ENCODE measurements at places on chromosomes 12 and 14.
A peak's percentile ranks its signal among the peaks of the same experiment; 100 is the strongest.

DNA sequence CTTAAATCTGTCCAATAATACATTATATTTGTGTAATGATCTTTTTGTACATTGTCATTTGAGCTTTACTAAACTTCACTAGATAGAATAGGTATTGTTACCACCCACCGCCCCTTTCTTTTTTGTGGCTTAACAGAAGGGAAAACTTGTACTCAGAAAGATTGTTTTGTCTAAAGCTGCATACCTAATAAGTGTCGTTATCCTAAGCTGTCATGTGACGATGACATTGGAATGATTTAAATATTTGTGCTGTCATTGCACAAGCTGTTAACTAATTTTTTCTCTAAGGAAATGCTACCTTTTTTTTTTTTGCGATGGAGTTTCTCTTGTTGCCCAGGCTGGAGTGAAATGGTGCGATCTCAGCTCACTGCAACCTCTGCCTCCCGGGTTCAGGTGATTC lies 3.6 kb downstream of the DIP2B start:
- DNase-seq: no peak

DNA sequence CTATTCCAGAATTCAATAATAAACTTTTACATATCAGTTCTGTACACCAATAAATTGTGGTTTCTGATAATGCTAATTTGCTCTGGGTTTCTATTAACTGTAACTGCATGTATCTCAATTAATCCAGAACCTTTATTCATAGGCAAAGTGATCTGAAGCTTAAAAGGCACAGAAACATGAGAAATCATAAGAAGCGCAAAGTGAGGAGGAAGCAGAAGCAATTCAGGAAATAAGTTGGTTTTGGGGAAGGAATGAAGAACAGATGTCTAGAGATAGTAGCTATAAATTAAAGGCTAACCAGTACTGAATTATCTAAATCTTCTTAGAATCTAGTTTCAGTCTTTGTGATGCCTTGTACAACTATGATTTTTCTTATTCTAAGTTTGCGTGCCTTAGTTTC lies 24.6 kb downstream of the KERA start:
- no peak for DNase-seq

GRCh38 chr12:100706033-100706432 lies 88.5 kb upstream of the ANO4 start:
- peak; percentile 46 for DNase-seq

DNA sequence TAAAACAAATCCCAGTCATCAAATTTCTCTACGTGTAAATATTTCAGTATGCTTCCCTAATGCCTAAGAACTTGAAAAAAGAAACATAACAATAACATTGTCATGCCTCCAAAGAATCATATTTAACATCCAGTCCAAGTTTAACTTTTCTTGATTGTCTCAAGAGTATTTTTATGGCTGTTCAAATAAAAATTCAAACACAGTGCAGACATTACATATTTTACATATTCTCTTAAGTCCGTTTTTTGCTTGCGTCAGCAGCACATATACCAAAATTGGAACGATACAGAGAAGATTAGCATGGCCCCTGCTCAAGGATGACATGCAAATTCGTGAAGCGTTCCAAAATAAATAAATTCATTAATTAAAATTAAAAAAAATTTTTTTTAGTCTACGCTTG lies 23.3 kb upstream of the EEA1 start:
- no peak for DNase-seq

DNA sequence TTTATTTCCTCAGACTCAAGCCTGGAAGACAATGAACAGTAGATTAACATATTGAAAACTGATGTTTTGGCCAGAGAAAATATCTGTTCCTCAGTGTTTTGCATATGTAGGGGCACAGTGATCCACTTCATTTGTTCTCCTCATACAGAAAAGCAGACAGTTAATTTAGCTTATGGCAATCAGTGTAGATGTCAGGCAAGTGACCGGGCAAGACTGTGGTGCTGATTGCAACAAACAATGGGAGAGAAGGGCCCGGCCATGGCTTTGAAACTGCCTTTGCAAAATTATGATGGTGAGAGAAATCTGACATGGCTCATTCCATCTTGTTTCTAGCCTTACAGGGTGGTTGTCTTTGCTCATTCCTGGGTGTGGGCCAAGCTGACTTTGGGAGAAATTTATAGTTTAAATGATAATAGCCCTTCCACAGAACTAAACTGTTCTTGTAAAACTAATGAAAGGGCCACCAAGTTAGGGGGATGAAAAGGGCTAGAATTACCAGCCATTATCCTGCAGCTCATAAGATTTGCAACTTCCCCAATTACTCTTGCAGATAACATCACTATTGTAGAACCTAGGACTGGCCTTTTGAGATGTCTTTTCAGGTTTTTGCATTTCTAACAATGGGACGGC lies 220.3 kb downstream of the KTN1 start:
- DNase-seq: no peak

- DNase-seq: no peak
Measured at GRCh38 chr14:33430414-33431035, 491.8 kb downstream of the NPAS3 start.

DNA sequence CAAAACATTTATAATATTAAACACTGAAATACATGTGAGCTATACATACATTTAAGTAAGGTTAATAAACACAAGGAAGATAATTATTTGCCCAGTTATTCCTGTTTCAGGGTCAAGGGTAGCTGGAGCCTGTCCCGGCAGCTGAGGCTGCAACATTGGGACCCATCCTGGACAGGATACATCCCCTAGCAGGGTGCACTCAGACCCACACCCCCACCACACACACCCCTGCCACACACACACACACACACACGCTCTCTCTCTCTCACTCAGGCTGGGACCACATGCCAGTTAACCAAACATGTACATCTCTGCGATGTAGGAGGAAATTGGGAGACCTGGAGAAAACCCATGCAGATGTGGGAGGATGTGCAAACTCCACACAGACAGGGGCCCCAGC lies 112.6 kb upstream of the TMCC3 start:
- no peak for DNase-seq

DNA sequence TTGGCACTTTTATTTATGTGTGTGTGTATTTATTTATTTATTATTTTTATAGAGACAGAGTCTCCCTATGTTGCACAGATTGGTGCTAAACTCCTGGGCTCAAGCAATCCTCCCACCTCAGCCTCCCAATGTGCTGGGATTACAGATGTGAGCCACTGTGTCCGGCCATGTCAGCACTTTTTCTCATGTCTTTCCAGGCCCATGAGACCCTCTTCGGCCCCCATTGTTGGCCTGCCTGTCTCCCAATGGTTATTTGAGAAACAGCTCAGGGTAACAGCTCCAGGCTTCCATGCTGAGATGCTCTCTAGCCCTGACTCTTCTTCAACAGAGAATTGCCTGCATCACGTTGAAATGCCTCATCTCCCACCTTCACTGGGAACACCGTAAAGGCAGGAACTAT lies 34.4 kb downstream of the TMEM30B start:
- DNase-seq: no peak

- no peak for DNase-seq
Measured at GRCh38 chr12:85036733-85037132, 582 bp downstream of the LRRIQ1 start.

DNA sequence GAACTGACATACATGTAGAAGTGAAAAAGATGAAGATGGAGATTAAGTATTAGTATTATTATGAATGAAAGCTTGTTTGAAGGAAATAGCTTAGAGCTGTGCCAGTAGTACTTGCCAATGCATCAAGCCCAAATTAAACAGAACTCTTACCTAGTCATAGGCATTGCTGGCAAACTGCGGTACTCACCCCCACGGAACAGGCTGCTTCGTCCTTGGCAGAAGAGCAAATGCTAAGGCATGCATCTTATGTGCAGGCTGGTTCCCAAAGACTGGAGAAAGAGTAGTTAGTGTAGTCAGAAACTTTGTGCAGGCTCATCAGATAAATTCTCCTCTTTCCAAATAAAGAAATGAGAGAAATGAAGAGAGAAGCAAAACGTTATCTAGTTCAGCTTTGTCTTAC lies 134.8 kb downstream of the CCDC59 start:
- DNase-seq: no peak

DNA sequence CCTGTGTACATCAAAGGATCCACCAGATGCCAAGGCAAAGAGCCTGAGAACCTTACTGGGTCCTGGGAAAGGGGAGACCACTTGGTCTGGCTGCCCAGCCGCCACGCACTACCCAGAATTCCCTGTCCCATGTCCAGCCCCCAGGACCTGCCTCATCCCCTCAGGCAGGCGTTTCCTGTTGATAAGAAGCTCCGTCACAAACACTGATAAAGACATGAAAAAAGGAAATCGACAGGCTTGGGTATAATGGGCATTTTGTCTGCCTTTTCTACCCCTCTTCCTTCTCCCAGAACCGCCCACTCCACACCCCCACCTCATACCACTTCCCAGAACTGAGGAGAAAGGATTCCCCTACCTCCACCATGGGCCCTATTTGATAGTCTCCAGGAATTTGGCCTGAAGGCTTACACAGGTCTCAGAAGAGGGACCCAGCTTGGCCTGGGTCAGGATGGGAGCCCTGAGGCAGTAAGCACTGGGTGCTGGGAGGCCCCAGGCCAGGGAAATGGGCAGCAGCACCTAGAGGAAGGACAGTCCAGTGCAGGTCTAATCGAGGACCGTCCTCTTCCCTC lies 18.8 kb downstream of the ACVRL1 start:
- DNase-seq: no peak

DNA sequence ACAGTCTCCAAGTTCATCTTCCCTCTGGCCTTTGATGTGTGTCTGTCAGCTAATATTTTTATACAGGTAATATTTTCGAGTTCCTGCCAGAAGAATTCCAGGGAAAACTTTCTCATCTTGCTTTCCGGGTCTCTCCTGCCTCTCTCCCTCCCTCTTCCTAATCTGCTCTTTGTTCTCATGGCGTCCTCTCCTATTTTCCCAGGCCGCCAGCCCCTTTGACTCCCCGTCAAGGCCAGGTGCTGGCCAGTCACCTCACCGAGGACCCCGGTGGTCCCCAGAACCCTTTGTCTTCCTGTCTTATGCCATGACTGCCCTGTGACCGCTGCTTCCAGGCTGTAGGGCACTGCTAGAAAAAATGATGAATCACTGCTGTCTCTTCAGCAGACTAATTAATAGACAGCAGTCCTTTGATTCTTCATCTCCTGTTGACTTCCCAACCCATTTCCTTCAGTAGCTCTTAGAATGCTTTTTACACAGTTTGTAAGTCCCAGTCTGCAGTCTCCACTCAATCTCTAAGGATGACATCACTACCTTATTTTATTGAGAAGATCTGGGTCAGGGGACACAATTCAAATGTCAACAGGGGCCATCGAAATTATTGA lies 40.7 kb downstream of the PPFIBP1 start:
- no peak for DNase-seq

DNA sequence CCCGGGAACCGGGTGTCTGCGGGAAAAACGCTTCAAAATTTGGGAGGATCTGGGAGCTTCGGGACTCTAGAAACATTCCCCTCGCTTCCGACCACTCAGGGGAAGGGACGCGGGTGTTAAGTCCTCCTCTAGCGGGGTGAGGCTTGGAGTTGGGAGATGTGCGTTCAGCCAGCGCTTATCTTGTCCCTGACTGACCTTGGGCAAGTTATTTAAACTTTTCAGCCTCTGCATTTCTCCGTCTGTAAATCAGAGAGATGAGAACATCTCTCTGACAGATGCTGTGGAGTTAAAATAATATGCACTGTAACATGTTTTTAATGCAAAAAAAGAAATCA lies 76.9 kb upstream of the ANO4 start:
- no peak for DNase-seq

- DNase-seq: no peak
Measured at GRCh38 chr12:106254724-106255123, 6.9 kb upstream of the CKAP4 start.

DNA sequence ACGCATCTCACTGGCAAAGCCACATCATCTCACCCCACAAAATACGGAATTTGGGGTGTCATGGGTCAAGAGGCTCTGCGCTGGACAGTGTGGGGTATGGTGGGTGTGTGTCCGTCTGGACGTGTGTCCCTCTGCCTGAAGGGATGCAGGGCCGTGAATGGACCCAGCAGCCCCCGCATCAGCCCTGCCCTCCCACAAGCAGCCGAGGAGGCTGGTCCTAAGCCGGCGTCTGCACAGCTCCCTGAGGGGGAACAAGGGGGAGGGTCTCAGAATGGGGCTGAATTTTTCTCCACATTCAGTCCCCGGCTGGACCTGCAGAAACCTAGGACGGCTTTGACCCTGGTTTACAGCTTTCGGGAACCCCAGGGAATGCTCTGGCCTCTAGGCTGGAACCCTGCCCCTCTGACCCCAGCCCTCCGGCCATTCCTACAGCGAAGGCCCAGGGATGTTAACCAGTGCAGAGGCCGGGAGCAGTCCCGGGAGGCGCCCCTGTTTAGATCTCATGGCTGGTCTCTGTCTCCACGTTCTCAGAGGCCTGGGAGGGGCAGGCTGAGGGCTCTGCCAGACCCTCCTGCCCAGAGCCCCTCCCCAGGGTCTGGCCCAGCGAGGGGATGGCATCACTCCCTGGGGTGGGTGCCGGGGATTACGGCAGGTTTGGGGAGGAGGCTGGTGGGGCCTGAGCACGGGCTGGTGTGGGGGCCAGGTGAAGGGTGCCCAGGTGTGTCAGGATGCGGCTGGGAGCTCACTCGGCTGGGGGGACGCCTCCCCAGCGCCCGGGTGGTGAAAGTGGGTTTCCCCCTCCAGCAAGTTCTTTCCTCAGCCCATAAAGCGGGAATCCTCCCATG lies 156.5 kb upstream of the C14orf180 start:
- no peak for DNase-seq

DNA sequence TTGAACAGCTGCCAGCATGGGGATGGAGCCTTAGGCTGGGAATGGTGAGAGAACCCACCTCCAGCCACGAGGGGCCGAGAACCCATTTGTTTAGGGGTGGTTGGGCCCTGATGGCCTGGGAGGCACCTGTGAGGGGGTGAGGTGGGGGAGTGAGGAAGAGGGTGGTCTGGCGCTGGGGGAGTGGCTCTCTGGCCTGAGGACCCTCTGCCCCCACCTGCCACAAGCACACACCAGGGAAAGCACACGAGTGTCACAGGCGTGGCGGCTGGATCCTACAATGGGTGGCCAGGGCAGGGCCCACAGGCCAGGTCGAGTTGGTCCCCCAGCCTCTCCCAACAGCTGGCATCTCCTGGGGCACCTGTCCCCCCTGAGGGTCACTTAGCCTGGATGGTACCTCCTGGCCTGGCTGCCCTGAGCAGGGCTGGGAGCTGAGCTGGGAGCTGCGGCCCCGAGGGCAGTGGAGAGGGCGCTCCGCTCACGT lies 340.5 kb downstream of the TMEM121 start:
- DNase-seq: no peak

- no peak for DNase-seq
Measured at GRCh38 chr12:1931642-1932041, 13.2 kb upstream of the CACNA2D4 start.

DNA sequence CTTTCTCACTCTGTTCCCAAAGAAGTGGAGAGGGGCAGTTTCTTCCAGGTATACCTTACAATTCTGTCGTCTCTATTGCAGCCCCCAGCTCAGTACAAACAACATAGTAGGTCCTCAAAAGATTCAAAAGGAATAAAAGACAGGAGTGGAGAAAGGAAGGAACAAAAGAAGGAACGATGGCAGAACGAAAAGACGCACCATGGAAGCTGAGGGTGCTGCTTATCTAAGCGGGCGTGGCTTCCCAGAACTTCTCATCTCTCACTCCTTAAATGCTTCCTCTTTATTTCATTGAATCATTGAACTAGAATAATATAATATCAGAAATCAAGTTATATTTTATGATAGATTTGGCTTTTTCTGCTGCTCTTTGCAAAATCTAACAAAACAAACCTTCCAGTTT lies 13.7 kb upstream of the LTA4H start:
- no peak for DNase-seq

- DNase-seq: no peak
Measured at GRCh38 chr14:76976240-76977005, 52.1 kb downstream of the IRF2BPL start.

- no peak for DNase-seq
Measured at GRCh38 chr14:32820181-32820580, 118.5 kb upstream of the NPAS3 start.

- peak; percentile 41 for DNase-seq
Measured at GRCh38 chr12:12467688-12468261, 94.9 kb downstream of the DUSP16 start.

Measured in NCI-H2029 treated with DMSO at 0.1 percent for 48 hours (cell line).